ENCODE measurements at places on chromosomes 11 and 22.

DNA sequence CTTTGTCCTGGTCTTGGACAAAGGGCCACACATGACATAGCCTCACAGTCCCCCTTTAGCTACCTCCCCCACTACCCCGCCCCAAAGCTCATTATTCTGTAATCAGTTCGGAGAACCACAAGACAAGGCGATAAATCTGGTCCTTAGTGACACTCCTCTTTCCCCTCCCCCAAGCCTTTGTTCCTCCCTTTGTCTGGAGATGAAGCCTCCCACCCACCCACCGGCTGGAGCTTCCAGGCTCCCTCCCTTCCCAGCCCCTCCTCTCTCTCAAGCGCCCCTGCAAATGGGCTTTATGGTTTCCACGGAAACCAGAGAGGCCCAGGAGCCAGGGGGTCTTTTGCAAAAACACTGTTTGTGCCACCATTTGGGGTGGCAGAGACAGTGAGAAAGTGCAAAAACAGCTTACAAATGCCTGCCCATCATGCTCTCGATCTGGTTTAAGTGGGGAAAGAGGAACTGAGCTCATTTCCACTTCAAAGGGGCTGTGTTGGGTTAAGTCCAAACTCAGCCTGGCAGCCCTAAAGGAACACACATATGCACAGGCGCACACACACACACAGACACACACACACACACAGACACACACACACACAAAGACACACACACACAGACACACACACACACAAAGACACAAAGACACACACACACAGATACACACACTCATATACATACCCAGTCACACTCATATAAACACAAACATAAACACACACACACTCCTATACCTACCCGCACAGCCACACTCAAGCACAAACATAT lies 23.5 kb downstream of the APLNR start:
- peak; percentile 56 for DNase-seq

- no peak for DNase-seq
These were observed 4.6 kb upstream of the PGGHG start for GRCh38 chr11:284105-285020.

DNA sequence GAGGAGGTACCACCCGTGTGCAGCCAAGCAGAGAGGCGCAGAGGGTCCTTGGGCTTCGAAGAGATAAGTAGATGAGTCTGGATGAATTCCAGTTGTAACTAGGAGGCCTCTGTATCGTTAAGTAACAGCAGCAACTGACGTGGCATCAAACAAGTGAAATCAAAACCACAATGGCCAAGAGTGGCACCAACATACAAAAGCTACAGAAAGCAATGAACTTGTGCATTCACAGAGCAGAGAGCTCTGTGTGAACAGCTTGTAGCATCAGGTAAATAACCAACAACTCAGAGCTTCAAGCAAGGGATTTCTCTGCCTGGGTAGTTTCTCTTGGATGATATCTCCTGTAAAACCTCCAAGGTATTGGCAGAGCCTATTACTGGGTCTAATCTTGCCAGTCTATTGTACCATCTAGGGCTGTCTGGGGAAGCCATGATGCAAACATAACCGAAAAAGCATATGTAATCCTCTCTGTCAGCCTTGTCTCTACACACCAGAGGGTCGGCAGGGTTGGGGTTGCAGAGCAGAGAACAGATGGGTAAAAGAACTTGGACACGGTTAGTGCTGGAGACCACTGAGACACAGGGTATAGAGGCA lies 83.1 kb upstream of the USP47 start:
- no peak for DNase-seq

DNA sequence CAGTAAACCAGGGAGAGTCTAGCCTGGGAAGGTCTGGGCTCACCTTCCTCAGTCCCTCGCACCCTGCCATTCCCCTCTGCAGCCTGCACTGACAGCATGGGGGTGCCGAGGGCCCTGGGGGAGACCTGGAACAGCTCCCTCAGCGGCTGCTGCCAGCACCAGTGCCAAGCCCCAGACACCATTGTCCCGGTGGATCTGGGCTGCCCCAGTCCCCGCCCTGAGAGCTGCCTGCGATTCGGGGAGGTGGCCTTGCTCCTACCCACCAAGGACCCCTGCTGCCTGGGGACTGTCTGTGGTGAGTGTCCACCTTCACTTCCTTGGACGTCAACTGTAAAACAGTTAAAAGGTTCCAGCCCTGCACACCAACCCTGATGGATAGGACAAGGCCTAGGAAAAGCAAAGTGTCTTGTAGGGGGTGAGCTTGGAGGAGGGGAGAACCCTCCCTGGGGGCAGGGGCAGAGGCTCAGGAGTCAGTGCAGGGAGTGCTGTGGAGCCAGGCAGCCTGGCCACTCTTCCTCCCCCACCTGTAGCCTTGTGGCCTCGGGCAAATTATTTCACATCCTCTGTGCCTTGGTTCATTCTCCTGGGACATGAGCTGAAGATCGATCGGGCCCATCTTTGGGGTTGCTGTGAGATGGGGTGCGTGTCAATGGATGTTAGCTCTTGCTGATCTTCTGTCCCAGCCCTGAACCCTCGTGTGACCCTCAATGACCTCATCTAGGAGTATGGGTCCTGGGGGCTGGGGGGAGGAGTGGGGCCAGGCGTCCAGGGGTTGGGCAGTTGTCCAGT lies 85.2 kb upstream of the MYOD1 start:
- DNase-seq: no peak

- DNase-seq: peak; percentile 2
These were observed 352.0 kb upstream of the MPPED2 start for GRCh38 chr11:30938171-30938570.

DNA sequence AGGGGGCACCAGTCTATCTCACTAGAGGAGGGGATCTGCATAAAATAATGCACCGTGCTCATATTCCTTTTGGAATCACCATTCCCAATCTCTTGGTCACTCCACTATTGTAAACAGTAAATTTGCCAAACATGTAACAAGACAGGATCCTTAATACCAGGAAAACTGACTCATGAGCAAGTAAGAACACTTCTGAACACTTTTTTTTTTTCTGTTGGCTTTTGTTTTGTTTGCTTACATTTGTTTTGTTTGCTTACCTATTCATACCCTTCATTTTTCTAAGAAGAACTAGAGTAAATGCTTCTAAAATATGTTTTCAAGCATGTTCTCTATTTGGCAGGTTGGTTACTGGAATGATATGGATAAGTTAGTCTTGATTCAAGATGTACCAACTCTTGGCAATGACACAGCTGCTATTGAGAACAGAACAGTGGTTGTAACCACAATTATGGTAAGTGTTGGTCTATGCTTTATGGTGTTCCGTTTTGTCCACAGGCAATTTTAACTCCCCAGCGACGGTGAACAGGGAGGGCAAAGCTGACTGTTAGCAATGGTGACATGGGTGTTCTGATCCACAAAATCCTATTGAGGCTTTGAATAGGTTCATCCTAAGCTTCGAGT lies 111.8 kb downstream of the MSANTD4 start:
- peak; percentile 3 for DNase-seq

GRCh38 chr11:73333640-73334383 lies 25.7 kb downstream of the ARHGEF17 start:
- no peak for DNase-seq

DNA sequence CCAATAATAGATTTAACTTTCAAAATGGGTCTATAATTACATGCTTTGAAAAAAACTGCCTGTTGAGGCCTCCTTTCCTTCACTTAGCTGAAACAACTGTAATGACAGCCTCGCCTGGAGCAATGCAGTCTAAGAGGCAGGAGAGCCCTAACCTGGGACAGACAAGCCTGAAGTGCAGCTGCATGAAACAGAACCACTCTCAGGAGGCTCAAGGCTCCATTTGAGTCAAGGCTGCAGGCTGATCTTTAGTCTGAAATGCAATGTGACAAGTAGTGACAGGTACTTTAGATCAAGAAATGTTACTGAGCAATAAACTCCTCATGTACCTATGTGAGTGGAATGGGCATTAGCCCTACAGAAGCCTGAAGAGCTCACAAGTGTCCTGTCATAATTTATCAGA lies 414.0 kb upstream of the LUZP2 start:
- no peak for DNase-seq

DNA sequence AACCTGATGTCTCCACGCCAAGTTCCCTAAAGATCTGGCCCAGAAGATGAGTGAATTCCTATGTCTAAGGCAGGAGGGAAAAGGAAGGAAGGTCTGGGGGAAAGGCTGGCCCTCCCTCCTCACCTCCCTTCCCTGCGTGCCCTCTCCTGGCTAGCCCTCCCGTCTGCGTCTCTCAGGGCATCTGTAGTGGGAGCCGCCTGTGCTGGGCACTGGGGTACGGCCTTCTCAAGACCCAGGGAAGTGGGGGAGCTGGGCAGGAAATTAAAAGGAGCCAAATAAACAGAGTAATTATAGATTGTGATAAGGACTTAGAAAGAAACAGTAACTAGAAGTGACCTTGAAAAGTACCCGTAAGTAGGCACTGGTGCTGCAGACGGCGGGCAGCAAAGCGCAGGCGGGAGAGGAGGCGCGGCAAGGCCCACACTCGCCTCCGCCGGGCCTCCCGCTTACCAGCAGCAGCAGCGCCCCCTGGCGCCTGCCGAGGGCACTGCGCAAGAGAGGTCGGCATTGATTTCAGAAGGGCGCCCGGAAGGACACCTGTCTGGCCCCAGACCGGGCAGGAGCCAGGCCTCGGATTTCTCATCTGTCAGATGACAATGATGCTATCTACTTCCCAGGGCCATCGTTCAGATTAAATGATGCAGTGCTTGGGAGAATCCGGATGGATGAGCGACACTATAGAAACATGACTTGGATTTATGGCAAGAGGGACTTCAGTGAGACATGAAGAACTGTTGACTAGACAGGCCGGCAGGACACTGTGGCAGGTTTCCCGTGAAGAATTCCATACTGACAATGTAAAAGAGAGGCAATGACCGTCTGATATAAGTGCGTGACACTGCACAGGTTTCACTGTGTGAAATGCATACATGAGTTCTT lies 7.3 kb downstream of the KCNJ1 start:
- DNase-seq: peak; percentile 48

DNA sequence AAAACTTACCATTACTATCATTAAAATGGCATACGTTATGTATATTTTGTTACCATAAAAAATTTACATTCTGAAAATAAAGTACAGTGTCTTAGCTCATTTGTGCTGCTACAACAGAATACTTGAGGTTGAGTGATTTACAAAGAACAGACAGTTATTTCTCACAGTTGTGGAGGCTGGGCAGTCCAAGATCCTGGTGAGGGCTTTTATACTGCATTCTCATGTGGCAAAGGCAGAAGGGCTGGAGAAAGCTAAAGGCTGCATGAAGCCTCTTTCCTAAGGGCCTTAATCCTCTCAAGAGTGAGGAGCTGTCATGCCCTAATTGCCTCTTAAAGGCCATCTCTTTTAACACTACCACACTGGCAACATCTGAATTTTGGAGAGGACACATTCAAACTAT lies 13.3 kb downstream of the GGTLC2 start:
- no peak for DNase-seq

DNA sequence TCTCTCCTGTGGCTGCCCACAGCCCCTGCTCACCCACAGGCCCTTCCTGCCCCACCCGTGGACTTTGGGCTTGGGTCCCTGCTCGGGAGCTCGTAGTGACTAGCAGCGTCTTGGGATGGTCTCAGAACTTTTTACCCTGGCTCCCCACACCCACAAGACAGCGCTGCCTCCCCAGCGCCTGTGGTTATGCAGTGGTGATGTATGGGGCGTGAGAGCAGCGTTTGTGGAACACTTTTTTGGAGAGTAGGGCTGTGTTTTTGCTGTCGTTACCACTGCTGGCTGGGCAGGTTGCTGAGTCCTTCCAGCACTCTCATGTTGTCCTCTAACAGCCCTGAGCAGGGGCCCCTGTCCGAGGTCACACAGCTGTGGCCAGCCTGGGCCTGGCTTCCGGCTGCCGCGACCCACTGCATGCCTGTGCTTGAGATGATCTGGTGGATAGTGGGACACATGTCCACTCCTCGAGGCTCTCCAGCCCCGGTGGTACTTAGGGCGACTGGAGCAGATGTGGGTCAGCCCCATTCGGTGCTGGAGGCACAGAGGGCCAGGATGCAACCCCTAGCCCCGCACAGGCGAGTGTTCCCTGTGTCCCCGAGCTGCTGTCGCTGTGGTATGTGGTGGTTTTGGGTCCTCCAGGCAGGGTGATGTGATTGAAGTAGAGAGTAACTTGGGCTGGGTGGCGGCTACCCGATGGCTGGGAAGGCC lies 7.1 kb upstream of the GRAMD4 start:
- no peak for DNase-seq

- no peak for DNase-seq
These were observed 1.2 kb downstream of the MAPK8IP2 start for GRCh38 chr22:50601669-50602337.

- DNase-seq: peak; percentile 86
These were observed 85.5 kb downstream of the ETS1 start for GRCh38 chr11:128501632-128502549.

GRCh38 chr11:118124929-118125535 lies 27.6 kb downstream of the SCN4B start:
- DNase-seq: no peak

DNA sequence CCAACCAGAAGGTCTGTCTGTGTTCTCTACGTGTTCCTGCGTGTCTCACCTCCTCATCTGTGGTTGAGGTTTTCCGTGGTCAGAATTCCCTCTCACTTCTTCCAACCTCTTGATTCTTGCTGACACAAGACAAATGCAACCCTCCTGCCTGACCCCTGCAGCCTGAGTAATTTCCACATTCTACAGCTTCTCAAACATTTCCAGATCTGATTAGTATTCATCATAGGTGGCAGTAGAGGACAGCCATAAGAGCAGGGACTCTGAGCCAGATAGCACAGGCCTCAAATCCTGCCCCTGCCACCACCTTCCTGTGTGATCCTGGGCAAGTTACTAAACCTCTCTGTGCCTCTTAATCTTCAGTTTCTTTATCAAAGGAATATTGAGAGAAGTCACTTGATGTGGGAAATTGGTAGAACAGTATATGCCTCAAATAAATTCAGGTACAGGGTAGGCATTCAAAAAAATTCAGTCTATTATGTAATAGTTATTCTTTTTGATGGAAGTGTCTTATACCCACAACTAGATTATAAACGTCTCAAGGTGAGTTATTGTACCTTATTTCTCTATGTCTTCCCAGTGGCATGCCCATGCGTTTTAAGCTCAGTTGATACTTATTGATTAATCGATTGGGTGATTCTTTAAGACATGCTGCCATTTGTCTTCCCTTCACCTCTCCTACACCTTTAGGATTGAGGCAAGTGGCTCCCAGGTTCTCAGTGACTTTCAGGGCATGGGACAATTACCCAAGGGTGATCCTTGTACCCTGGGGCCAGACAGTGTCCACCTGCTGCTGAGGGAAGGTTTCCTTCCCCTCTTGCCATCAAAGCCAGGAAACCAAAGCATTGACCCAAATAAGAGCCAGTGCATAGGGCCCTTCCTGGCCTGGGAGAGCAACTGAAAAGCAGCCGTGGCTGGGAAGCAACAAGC lies 19.6 kb downstream of the POU2AF1 start:
- DNase-seq: no peak

- no peak for DNase-seq
These were observed 650 bp upstream of the POU2AF3 start for GRCh38 chr11:111297696-111298095.
